ENCODE measurements at places on chromosomes 3 and 15.

DNA sequence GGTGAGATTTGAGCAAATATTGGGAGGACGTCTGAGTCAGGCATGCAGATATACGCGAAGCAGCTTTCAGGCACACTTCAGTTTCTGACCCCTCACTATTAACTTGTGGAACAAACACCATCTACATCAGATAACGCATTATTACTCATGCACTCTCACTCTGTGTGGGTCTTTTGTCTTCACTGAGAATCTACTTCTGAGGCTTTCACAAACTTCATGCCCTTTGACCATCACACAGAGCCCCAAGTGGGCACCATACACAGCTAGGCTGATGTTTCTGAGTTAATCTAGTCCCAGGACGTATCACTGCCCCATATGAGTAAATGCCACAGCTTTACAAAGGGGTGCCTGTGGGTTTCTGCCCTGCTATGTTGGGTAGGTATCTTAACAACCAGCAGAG lies 39.6 kb upstream of the IP6K2 start:
- no peak for DNase-seq

DNA sequence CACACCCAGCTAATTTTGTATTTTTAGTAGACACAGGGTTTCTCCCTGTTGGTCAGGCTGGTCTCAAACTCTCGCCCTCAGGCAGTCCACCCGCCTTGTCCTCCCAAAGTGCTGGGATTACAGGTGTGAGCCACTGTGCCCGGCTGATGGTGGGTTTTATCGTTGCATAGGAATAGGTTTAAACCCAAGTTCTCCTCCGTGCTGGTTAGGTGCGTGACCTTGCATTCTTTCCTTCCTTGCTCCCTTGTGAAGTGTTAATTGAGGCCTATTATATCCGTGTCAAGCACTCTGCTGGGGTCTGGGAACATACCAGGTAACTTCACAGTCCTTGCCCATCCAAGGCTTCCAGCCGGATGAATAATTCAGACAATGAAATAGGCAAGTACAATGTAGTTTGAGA lies 19.3 kb upstream of the ETV5 start:
- no peak for DNase-seq

DNA sequence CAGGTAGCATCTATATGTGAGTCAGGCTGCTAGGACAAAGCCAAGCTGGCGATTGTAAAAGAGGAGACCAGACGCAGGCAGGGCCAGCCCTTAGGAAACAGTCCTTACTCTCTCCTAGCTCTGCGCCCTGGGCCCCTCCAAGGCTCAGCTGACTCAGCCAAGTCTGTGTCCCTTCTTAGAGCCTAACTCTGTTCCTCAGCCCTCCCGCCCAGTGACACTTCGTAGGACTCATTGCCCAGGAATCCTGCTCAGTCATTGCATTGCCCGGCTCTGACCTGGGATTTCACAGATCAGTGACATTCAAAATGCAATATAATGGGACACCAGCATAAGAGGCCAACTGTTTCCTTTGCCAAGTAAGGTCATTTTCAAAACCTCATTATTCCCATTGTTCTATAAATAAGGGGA lies 244.2 kb downstream of the TLE3 start:
- DNase-seq, result peak; percentile 80

DNA sequence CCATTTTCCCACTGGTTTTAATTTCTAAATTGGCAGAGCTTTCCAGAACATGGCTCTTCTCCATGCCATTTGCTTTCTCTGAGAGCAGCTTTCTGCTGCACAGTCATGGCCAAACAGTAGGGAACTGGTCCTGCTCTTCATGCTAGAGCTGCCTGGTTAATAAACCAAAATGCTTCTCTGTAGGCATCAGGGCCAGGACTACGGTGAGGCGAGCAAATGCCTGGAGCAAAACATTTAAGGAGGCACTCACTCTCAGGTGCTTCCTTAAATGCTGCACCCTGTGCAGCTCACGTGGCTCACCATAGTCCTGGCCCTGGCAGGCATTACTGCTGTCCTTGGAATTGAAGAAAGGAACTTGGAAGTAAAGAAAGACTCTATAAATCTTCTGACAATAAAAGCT lies 48.5 kb upstream of the PPP2R3A start:
- no peak for DNase-seq

GRCh38 chr3:169105561-169105960 lies 558.0 kb downstream of the MECOM start:
- DNase-seq, result no peak

- no peak for DNase-seq
These were observed 40.5 kb downstream of the CCNL1 start for GRCh38 chr3:157119369-157119951.

- DNase-seq, result no peak
These were observed 11.2 kb downstream of the DLL4 start for GRCh38 chr15:40940296-40940801.

DNA sequence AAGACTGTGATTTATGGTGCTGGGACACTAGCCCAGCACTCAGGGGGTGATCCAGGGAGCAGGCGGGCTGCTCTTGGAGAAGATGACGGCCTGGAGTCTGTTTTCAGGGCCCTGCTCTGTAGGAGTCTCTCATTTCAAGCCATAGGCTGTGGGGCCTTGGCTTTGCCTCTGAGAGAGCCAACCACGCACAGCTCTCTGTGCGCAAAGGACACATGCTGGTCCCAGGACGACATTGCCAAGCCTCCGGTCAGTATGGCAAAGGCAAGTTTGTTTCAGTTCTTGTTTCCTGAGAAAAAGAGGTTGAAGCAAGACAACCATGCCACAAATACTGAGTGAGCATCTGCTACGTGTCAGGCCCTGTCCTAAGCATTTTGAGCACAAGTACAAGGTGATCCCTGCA lies 197.1 kb downstream of the EPHB1 start:
- no peak for DNase-seq
